SW480 (cell line): ENCODE measurements at places on chromosomes 7 and 10.

GRCh38 chr10:62726142-62726541, 78.4 kb upstream of the ADO start:
- DNase-seq, result no peak

DNA sequence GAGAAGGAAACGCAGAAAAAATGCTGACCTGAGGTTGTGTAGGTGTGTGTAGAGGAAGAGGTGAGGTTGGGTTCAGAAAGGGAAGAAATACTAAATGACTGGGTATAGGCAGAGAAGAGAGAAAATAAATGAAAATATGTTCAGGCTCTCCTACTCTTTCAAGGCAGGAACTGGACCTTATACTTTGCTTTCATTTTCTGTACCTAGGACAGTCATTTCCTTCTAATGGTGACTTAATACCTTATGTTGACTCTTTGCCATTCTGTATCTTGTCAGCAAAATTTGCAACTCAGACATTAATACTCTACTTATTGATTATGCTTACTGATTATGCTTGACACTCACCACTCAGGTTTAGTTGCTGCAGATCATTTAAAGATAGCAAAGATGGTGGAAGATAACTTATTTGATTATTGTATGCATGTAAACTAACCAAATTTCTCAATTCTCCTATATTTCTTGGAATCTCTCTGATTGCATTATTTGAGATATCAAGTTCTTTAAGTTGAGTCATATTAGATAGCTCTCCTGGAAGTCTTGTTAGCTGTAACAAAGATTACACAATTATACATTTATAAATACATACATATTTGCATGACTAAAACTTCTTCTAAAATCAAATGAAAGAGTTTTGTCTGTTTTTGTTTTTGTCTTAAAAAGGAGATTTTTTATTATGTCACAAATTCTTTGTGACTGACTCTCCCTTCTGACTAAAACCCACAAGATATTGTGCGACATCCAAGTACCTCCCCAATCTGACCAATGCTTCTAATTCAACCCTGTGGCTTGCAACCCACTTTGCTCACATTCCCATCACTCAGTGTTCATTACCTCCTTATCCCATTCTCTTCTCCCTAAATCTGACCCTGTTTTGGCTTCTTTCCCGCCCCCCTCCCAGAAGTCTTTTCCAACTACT, 20.0 kb downstream of the LRRD1 start:
- no peak for DNase-seq

GRCh38 chr10:132892004-132892403, 50.4 kb downstream of the CFAP46 start:
- DNase-seq, result no peak

DNA sequence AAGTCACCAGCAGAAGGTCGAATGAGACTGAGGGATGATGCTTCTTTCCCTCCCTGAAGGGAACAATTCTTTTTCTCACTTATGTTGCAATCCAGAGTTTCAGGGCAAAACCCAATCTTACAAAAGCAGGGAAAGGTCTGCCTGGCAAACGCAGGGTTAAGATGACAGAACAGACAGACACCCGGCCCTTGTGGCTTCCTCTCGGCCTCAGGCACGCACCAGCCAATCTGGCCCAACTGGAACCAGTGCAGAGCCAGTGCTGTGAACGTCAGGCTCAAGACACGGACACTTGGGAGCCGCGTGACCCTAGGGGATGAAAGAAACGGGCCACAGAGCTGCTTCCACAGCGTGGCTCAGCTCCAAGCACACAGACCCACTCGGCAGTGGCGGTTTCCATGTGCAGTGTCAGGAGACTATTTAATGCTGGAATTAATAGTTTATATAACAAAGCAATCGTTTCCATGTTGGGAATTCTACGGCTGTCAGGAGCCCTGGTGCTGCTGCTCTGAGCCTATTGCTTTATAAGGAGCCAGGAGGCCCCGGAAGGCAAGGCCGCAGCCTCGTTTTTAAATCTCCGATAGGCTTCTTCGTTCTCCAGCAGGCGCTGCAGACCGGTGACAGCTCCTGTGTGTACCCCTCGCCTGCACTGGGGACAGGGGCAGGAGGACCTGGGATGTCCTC, 198.4 kb downstream of the DIP2C start:
- DNase-seq, result no peak

DNA sequence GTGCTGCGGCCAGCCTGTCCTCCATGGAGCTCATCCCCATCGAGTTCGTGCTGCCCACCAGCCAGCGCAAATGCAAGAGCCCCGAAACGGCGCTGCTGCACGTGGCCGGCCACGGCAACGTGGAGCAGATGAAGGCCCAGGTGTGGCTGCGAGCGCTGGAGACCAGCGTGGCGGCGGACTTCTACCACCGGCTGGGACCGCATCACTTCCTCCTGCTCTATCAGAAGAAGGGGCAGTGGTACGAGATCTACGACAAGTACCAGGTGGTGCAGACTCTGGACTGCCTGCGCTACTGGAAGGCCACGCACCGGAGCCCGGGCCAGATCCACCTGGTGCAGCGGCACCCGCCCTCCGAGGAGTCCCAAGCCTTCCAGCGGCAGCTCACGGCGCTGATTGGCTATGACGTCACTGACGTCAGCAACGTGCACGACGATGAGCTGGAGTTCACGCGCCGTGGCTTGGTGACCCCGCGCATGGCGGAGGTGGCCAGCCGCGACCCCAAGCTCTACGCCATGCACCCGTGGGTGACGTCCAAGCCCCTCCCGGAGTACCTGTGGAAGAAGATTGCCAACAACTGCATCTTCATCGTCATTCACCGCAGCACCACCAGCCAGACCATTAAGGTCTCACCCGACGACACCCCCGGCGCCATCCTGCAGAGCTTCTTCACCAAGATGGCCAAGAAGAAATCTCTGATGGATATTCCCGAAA, 2.7 kb downstream of the PIK3CG start:
- no peak for DNase-seq

GRCh38 chr7:14047709-14048399, 58.4 kb upstream of the ETV1 start:
- DNase-seq, result no peak

GRCh38 chr7:134802762-134803161, 23.3 kb downstream of the CALD1 start:
- DNase-seq, result no peak

DNA sequence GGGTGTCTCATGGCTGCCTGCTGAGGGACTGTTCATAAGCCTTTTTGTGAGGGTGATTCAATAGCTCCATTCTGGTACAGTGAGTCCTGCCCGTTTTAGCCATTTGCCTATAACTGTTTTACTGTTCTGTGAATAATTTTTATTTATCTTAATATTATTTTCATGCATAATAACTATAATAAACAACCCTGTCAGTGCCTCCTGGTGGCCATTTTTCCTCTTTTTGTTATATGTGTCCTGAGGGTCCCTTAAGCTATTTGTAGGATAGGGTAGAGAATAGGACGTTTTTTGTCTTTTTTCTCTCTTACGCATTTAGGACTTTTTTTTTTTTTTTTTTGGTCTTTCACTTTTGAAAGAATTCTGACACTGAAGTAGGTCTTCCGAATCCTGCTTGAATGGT, 2.9 kb downstream of the C1QL3 start:
- no peak for DNase-seq

DNA sequence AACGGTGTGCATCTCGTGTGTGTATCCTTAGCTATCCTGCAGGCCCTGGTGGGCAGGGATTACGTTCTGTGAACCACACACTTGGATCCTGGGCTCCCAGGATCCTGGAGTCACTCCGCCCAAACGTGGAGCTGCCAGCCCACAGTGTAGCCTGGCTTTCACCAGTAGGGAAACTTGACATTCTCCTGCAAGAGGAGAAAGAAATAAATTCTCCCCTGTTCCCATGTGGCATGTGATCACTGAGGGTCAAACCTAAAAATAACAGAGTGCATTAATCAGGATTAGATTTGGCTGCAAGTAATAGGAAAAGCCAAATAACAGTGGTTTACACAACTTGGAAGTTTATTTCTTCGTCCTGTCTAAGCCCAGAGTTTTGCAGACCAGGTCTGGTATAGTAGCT, 32.3 kb downstream of the PALD1 start:
- no peak for DNase-seq

GRCh38 chr7:128003787-128004186, 27.4 kb downstream of the LRRC4 start:
- DNase-seq, result no peak

- no peak for DNase-seq
Observed at GRCh38 chr7:100446040-100446439, 9.7 kb upstream of the PPP1R35 start.

- no peak for DNase-seq
Observed at GRCh38 chr10:99766302-99766681, 16.1 kb upstream of the ABCC2 start.

DNA sequence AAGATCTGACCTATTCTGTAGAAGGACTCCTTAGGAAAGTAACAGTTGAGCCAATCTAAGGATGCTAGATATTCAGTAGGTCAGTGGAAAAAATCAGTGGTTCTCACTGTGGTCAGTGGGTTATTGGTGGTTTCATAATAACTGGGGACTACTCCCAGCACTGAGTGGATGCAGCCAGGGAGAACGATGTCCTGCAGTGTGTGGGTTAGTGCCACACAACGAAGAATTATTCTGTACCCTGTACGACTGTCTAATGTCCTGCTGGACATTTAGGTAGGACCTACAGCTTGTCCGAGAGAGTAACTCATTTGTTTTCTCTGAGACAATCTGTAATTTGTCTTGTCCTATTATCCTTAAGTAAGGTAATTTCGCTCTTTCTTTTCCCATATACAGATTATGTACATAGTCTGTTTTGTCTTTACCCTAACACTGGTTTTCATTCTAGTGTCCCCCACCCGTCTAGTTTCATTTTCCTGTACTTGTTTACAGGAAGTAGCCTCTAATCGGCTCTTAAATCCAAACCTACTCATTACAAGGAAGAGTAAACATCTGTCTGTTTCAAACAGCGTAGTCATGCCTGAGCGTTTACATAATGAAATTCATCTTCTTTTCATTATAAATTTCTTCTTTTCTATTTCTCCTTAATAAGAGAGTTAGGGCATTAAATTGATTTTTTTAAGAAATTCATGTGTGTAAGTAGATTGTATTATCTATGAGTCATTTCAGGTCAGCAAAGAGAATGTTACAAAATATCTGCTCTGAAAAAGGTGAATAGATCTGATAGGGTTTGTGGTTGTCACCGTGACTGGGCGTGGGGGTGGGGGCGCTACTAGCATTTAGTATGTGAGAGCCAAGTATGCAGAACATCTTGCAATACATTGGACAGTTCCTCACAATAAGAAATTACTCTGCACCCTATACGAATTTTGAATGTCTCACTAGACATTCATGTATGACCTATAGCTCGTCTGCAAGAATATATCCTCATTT, 8.3 kb upstream of the ZC3HAV1L start:
- DNase-seq, result no peak

DNA sequence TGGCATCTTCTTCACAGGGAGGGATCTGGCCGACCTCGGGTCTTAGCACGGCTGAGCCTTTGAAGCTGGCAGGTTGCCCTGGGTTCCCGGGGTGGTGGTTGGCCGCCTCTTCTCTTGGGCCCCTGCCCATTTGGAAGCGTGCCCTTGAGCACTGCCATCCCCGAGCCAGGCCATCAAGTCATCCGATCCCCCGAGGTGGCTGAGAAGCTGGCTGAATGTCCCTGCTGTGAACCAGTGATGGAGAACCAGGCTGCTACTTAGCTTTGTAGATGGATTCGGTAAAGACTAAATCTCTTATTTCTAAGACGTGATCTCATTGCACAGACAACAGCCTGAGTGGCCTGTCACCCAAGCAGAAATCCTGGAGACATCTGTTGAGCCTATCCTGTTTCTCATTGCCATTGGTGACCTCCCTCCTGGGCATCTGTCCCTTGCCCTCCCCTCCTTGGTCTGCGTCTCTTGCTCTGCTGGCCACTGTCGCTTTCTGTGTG, 74.3 kb downstream of the GRK5 start:
- DNase-seq, result no peak
